Gastrocnemius medialis (tissue), 4 donors: ENCODE measurements at places on chromosomes 11 and 22. TPM values are rescaled to one million over a fixed set of nuclear protein-coding genes. Genes with fewer than 3 reads are reported as not detected.

Gene FBLN1
- 37.1 TPM for total RNA-seq

DNA sequence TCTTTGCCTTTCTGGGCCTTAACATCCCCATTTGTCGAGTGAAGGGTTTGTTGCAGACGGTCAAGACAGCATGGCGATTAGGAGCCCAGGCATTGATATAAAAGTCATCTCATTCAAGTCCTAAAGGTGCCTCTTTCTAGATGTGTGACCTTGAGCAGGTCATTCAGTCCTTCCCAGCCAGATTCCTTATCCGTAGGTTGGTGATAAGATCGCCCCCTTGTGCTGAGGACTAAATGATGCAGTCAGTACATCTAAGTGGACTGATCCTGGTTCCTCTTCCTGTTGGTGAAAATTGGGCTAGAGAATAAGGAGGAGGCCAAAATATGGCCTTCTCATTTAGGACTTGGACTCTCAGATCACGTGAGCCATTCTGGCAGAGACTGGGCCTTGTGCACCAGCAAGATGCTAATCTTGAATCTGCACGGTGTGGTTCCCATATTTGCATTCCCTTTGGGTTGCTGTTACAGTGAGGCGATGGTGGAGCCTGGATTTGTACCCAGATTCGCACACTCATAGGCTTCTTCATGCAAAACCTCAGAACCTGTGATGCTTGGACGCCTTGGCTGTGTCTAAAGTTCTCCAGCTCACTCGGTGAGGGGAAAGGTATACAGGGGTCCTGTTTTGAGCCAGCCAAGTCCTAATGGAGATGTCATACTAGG, 156.8 kb downstream of the MYO18B start:
- no peak for DNase-seq

Gene ANO1
- 4.7 TPM for total RNA-seq

- DNase-seq, result no peak
Measured at GRCh38 chr11:47899801-47900200, 51.7 kb upstream of the NUP160 start.

Gene SEZ6L
- total RNA-seq, result 0.13 TPM

- no peak for DNase-seq
Measured at GRCh38 chr22:50082197-50082715, 3.0 kb downstream of the MLC1 start.

DNA sequence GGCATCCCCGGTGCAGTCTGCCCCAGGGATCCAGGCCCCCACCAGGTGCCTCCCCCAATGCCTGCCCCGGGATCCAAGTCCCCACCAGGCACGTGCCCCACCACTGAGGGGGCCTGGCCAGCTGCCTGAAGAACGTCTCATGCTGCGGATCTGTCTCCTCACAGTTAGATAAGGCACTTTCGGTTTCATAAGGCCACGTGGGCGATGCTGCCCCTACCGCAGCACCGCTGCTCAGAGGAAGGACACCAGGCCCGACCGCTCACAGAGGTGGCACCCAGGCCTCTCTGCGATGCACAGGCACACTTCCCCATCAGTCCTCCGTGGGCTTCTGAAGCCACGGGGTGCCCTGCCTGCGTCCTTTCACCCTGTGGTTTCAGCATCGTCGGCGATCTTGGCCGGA, 68.1 kb upstream of the BID start:
- no peak for DNase-seq

DNA sequence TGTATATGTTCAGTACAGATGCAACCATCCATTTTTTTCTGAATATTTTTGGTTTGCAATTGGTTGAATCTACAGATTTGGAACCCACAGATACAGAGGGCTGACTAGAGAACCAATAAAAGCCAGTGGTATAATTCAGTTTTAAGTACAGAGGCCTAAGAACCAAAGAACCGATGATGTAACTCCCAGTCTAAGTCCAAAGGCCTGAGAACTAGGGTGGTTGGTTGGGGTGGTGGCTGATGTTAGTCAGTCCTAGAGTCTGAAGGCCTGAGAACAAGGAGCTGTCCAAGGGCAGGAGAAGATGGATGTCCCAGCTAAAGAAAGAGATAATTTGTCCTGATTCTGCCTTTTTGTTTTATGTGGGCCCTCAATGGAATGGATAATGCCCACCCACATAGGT, 48.7 kb upstream of the LIN7C start:
- no peak for DNase-seq

DNA sequence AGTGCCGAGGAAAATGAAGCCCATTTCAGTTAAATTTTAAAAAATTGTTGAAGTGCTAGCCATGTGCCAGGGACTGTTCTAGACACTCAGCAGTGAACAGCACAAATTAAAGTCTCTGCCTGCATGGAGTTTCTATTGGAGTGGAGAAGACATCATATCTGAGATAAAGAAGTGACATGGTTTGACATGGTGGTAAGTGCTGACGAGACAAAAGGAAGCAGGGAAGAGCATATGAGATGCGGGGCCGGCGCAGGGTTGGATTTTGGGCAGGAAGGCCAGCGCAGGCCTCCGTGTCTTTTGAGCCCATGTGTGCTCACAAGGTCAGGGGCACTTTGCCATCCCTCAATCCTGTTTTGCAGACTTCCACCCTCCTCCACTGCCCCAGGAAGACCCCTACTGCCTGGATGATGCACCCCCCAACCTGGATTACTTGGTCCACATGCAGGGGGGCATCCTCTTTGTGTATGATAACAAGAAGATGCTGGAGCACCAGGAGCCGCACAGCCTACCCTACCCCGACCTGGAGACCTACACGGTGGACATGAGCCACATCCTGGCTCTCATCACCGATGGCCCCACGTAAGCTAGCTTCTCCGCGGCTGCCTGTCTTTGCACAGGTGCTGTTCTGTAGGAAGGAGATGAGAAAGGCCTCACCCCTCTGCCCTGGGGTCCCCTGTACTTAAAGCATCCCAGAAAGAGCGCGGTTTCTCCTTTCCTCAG, 29.6 kb downstream of the AMPD3 start:
- no peak for DNase-seq

DNA sequence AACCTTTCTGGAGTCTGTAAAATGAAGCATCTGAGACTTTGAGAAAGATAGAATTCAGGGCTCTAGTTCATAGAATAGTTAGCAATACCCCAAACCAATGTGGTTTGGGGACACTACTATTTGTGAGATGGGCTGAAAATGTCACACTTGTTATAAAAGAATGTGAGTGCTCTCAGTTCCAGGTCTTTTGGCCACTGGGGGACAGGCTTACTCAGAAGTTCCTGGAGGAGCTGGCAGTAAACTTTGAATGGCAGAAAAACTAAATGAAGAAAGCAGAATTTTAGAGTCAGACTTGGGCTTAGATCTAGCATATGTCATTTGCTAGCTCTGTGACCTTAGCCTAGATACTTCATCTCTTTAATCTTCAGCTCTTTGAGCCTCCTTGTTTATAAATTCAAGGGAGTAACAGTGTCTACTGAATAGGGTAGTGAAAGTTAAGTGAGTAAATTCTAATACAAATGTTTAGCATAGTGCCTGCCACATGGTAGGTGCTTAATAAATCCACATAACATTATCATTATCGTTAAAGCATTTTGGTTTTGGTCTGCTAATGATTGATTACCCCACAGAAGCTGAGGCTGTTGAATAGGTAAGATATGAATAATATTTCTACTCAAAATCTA, 3.7 kb downstream of the LYVE1 start:
- DNase-seq, result no peak

Gene SYT13
- 0.15 TPM for total RNA-seq

Gene NTM
- total RNA-seq, result not detected

GRCh38 chr11:125251214-125251545, 86.6 kb downstream of the PKNOX2 start:
- no peak for DNase-seq

Gene PKP3
- total RNA-seq, result not detected
